ENCODE measurements at places on chromosomes 13 and 19.

DNA sequence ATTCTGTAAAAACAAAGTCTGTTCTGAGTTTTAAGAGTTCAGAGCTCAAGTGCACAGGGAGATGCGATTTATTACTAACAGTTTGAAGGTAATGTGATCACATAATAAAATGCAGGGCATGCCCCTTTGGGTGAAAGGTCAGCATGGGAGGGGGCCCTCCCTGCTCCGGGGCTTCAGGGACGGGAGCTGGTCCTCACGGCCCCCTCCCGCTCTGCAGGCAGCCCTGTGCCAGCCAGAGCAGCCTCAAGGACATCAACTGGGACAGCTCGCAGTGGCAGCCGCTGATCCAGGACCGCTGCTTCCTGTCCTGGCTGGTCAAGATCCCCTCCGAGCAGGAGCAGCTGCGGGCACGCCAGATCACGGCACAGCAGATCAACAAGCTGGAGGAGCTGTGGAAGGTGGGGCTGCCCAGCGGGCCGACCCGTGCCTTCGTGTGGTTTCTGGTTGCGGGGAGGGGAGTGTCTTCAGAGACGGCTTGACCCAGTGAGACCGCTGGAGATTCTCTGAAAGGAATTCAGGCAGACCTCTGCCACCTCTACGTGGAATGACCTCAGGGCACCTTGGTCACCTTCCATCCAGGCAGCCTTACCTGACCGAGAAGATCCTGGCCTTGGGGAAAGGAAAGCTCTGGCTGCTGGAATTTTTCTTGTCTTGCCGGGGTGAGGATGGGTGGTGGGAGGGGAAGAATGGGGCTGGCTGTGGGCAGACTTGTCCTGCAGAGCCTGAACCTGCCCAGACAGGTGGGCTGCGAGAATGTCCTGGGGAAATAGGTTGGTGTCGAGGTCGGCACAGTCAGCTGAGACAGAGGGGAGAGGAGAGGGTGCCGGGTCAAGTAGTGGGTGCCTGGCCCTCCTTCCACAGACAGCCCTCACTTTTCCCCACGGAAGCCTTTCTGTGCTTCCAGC lies 19.0 kb downstream of the UPF1 start:
- no peak for ATAC-seq

DNA sequence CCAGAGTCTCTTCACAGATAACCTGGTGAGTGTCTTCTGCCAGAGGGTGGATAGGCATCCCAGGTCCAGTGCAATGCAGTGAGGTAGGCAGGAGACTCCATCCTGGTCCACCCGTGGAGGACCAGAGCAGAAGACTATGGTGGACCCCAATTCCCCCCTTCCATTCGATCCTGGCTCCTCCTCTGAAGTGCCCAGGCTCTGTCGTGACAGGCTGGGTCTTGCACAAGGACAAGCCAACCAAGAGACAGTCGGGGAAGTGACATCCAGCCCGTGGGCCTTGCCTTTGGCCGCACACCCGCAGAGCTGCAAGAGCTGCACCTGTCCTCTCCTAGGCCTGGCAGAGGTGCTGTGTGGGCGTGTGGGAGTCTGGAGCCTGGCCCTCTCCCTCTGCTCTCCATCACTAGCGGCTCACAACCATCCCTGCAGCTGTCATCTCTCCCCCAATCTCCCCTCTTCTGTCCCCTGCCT lies 3.1 kb downstream of the ZNF784 start:
- no peak for ATAC-seq

DNA sequence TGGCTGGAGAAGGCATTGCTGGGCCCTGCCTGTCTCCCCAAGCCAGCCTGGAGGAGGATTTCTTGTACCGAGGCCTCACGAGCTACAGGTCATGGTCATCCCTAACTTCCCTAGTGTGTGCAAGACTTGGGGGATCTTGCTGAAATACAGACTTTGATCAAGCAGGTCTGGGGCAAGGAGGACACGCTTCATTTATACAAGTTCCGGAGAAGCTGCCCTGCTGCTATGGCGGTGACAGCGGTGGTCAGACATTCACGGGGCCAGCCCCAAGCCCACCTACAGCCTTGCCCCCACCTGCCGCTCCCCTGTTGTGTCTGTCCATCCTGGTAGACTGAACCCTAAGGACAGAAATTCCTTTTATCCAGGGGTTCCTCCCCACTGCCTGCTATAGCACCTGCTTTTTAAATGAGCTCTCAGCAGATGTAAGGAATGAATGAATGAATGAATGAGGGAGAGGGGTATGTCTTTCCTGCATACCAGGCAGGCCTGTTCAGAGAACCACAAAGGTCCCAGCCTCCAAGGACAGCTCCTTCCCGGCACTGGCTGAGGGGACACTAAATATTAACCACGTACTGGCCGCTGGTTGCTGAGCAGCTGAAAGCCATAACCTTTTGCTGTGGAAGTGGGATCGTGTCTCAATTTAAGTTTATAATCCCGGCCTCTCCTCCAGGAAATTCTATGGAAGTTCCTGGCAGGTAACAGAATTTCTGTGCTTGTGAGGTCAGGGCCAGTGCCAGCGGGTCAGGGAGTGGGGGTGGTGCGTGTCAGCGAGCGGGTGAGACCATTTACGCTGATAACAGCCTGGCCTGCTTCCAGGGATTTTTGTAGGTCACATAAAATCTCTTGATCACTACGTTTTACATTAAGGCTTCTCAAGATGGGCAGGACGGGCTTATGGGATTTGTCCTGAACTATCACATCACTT lies 27.1 kb downstream of the TSSK6 start:
- ATAC-seq: no peak

GRCh38 chr19:19451429-19452242 lies 46.2 kb downstream of the GATAD2A start:
- ATAC-seq: peak; percentile 91

- ATAC-seq: no peak
Measured at GRCh38 chr19:20660473-20661140, 764 bp downstream of the ZNF626 start.

DNA sequence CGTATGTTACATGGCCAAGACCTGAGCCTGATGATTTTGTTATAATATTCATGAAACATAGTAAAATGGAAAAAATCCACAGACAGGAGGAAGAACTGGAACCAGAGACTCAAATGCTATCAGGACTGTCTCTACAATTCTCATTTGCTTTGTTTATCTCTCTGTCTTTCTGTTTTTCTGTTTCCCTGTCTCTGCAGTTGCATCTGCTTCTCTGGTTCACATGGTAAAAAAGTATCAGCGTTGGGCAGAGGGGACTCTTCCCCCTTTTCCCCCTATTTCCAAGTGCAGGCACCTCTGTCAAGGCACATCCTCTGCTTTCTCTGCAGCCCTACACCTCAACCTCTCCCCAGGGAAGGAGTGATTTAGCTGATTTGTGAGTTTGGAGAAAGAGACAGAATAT lies 41.2 kb upstream of the VWA8 start:
- no peak for ATAC-seq

DNA sequence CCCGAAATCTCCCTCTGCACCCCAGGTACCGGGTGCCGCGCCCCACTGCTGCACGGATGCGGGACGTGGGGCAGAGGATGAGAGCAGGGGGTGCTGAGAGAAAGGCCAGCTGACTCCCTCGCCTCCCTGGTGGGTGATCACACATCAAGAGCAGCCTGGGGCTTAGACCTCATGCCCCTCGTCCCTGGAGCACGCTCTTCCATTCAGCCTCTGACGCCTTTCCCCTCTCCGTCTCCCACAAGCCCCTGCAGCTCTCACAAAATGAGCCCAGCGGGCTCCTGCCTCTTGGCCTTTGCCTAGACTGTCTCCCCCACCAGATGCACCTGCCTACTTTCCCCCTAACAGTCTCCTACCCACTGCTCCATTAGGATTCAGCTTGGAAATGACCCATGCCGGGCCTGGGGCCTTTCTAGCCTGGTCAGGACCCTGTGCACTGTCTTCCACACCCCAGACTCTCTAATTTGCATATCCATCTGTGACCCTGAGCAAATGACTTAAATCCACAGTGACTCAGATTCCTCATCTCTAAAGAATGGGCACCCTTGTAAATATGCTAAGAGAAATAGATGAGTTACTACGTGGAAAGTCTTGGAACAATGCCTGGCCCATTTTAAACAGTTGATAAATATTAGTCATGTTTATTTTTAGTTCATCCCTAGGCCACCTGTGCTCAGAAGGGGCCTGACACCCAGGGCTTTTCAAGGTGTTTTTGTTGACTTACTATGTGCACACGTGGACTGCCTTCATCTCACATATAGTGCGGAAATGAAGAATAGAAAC lies 582 bp upstream of the PTPRH start:
- no peak for ATAC-seq

DNA sequence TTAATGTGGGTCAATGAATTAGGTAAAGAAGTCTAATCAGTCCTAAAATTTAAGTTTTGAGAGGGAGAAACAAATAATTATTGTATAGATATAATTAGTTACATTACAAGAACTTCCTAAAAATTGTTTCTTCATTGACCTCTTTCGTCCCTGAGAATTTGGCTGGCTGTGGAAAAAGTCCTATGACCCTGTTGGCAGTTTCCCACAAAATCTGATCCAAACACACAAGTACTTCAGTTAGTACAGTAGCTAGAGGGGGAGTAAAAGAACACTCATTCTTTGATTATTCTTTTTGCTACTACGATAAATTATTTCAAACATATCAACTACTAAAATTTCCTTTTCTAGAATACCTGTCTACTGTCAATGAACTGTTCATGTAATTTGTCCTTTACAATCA lies 11.3 kb downstream of the POSTN start:
- no peak for ATAC-seq

DNA sequence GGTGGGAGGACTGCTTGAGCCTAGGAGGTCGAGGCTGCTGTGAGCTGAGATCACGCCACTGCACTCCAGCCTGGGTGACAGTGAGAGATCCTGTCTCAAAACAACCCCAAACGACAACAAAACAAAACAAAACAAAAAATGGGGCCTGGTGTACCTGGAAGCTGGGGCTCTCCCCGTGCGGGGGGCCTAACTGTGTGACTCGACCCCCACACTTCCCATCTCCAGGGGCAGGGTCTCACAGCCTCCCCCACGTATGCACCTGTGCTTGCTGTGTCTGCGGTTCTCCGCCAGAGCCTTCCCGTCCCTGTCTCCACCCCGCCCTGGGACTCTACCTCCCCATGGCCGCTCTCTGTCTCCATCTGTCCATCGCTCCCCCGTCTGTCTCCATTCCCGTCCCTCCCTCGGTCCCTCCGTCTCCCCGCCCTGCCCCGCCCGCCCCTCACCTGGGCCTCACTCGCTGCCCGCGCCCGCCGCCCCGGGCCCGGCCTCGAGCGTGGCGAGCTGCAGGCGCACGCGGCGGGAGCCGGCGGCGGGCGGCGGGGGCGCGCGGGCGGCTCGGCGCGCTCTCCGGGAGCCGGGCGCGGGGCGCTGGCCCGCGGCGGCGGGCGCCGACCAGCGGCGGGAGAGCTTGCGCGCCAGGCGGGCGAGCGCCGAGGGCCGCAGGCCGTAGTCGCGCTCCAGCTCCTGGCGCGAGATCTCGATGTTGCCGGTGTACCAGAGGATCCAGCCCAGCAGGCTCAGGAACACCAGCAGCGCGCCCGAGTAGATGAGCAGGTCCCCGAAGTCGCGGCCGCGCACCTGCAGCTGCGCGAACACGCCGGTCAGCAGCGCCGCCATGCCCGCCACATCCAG lies 587 bp downstream of the TMEM238 start:
- peak; percentile 20 for ATAC-seq

DNA sequence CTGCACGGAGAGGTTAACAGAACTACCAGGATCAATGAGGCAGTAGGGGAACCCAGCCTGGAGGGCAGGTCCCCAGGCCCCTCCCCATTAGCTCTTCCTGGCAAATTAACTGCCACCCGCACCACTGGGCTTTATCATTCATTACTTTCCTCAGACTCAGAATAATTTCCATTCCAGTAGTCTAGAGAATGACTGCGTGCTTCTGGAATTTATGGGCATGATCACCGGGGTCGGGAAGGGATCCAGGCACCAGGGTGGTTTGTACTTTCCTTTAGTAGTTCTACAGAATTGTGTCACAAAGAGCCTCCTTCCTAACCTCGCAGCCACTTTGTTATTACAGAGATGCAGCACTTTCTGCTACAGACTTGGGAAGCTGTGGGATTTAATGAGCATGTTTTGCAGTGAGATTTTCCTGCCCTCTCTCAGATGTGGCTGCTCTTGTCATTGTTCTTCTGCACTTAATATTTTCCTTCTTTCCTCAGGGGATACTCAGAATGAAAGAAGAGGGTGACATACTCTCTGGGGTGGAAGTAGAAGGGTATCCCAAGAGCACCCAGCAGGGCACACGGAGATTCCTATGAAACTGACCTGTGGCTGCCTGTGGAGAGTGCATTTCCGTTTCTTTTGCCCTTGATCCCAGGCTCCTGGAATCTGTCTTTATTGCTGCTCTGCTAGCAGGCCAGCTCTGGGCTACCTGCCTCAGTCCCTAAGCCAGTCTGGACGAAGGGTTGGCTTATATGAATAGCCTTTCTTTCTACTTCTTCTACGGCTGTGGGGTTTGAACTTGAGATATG lies 285.0 kb upstream of the SLC10A2 start:
- no peak for ATAC-seq

DNA sequence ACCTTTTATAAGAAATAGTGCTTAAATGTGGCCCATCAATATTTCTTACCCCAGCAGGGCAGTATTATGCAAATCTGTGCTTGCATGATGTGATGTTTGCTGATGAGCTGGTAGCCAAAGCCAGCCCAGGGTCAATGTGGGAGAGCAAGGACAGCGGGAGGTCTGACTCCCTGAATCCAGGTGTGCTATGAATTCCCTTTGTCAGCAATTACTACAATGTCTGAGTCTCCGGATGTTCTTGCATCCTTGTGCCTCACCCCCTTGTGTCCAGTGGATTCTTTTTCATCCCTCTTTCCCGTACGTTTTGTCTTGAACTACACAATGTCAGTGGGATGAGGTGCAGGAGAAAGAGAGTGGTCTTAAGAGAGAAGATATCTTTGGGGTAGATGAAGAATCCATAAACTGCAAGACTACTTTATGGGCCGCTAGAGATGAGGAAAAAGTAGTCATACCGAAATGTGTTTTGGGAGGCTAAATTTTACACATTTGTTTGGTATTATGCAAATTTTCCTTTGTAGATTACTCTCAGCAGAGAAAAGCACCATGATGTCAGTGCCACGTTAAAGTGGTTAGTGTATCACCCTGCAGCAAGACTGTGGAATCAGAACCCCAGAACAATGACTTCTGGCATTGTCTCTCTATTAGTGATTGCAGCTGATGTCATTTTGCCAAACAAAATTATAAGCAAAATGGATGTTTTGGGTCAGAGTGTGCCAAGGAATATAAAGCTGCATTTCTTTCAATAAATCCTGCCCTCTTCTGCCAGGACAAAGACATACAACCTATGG lies 53.5 kb upstream of the TSHZ3 start:
- no peak for ATAC-seq

DNA sequence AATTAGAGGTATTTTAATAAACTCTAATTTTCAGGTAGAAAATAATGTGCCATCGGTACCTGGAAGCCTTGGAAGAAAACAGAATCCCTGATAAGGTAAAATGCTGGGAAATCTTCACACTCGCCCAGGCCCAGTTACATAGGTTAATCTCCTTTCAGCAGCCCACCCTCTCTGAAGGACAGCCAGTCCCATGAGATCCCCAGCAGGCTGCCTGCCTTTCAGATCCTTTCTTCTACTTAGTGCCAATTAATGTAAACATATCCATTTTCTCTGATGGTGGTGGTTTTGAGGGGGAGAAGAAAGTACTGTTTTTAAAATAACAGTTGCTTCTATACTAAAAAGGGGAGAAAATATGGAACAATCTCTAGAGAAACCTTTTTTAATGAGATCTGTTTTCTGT lies 12.2 kb downstream of the SMAD9 start:
- ATAC-seq: no peak

All from activated T-helper 17 cell treated with anti-CD3 and anti-CD28 coated beads, Interleukin-2, amount 50 U/mL, for 72 hours (primary cell).